CD4-positive, alpha-beta memory T cell (primary cell): ENCODE measurements at places on chromosomes 12 and 14.

DNA sequence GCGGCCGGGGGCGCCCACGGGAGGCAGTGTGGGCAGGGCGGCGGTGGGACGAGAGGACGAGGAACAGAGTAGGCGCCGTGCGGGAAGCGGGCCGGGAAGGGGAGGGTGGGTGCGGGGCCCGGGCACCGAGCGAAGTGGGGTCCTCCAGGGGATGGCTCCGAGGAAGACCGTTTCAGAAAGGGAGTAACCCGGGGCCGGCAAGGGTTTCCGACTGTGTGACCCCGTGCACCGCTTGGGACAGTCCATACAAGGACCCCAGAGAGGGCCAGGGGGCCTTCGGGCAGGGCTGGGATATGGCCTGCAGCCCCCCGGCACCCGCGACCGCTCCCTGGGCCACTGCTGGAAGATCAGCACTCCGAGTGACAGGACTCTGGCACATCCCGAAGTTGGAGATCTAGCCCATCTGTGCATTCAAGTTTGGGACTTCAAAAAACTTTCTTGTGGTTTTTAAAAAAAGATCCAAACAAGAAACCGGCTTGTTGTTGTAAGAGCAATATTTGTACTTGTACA is 448 bp downstream of the TSPAN9 start:
- DNase-seq = peak; percentile 23

DNA sequence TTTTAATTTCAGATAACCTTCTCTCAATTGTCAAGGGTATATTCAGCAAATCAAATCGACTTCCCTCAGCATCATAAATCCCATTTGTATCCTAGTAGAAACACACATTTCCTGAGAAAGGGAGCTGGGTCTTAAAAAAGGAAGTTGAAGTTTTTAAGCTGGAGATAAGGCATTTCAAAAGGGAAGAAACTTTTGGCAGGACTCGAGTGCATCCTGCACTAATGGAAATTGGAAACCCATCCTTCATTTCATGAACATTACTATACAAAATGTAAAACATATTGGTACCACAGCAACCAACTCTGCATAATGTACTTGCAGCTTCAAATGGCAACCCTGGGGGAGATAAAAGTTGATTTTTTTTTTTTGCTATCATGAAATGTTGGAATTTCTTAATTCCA is 23.7 kb upstream of the TMCC3 start:
- DNase-seq = no peak

DNA sequence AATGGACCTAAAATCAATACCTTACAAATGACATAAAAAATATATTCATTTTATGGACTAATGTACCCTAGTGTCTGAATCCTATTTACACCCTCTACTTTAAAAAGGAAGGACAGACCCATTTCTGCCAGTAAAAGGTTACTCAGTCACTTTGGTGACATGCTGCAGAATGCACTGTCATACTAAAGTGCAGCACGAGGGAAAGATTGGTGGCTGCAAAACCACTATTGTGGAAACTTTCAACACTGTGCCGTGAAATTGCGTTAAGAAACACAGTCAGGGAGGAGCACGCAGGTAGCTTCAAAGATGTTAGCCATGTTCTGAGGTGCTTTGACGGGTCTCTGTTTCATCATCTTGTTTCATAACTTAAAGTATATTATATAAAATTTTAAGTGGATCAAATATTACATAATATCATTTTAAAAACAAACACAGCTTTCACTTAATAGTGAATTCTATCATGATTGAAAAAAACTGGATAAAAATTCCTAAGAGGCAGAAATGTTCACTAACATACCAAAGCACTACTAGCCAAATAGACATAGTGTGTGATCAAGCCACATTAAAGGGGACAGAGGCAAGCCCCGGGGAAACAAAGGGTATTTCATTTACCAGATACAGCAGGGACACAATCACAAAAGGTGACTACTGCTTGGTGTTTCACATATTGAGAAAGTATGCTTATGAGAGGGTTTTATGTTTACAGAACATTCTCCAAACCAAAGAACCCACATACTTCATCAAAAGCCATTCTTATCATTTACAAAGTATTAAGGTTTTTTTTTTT is 330.8 kb upstream of the SOX5 start:
- no peak for DNase-seq

- peak; percentile 3 for DNase-seq
These were observed 1.2 kb downstream of the NTN4 start for GRCh38 chr12:95789126-95790032.

GRCh38 chr12:42606471-42606870 is 16.9 kb upstream of the PRICKLE1 start:
- no peak for DNase-seq

GRCh38 chr12:101664992-101665391 is 32.4 kb upstream of the CHPT1 start:
- DNase-seq = no peak

GRCh38 chr12:104404781-104405180 is 52.0 kb upstream of the CHST11 start:
- DNase-seq = no peak

DNA sequence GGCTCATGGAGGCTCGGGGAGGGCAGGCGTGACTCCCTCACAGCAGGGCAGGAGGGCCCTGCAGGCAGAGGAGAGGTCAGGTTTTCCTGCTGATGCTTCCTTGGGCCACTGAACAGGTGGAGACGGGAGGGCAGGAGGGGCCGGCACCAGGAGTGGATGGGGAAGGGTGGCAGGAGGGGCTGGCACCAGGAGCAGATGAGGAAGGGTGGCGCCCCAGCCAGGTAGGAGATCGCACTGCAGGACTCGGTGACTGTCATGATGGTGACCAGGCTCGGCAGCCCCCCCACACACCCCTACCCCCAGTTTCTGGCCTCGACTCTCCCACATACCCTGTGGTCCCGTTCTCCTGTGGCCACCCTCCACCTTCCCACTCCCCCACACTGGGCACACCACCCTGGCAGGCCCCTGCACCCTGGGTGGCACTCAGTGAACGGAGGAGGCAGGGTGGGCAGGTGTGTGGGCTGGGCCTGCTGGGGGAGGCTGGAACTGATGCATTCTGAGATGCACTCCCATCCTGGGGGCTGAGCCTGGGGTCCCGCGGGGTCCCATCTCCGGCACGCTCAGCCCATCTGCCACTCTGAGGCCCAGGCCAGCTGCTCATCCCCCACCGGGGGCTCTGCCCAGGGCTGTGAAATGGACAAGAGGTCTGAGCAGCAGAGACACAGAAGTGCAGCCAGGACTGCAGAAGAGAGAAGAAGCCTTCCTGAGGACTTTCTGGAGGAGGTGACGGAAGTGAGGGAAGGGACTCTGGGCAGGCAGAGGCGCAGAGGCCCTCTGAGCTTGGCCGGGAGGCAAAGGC is 2.8 kb downstream of the NUDT14 start:
- no peak for DNase-seq

DNA sequence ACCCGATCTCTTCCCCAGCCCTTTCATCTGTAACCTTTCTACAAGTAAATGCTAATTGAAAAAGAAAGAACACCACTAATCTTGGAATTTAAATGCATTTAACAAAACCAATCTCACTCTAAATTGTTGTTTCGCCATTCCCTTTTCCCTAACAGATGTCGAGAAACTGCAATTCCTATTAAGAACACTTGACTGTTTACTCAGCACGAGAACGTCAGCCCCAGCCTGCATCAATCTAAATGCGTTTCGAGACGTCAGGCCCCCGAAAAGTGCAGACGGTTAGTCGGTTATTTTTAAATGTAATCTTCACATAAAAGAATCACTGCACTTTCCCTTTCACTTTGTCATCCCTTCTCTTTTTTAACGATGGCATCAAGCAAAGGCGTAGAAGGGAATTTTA is 837.6 kb downstream of the VRK1 start:
- peak; percentile 21 for DNase-seq

- DNase-seq = no peak
These were observed 20.3 kb upstream of the ADGRD1 start for GRCh38 chr12:130933269-130933995.

- no peak for DNase-seq
These were observed 369.1 kb downstream of the NPAS3 start for GRCh38 chr14:33307691-33308251.

DNA sequence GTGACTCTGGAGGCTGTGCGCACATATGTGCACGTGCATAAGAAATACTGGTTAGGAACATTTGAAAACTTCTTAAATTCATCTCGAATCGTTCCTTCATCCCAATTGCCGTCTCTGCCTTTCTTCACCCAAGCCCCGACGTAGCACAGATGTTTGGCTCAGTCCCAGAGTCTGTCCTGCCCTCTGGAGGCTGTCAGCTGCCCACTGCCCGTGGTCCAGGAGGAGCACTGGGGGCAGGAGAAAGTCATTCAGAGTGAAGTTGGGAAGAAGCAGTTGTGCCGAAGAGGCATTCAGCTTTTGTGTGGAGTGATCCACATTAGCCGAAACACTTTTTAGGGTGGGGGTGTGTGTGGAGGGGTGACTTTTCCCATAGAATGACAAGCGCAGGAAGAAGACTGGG is 124.9 kb downstream of the TSPAN9 start:
- DNase-seq = no peak

- no peak for DNase-seq
These were observed 69.3 kb downstream of the RBM19 start for GRCh38 chr12:113896841-113897240.

DNA sequence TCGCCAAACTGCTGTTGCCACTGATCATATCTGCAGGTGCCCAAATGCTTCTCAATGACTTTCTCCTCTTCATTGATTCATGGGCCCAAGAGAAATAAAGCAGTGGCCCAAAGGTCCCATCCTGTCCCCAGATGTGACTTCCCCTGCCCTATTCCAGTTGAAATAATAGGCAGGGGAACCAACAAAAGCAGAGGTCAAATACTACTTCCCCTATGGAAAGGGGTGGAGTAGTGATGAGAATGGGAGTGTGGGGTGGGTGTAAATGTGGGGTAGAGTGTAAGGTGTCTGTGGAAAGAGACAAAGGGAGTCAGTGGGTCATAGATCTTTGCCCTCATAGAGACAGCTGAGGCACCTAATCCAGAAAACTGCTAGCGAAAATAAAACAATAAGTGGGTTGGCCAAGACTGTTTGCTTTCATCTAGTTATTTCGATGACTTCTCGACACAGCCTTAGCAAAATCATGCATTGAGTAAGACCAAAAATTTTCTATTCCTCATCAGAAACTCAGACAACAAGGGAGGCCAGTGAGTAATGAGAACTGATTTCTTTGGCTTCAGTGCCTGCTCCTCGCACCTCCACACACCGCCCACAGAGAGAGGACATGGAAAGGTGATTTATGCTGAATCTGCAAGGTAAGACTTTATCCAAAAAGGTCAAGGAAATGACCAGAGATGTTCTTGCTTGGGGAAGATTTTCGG is 10.9 kb upstream of the IL22 start:
- no peak for DNase-seq

GRCh38 chr12:26452511-26452910 is 257.1 kb downstream of the SSPN start:
- no peak for DNase-seq

DNA sequence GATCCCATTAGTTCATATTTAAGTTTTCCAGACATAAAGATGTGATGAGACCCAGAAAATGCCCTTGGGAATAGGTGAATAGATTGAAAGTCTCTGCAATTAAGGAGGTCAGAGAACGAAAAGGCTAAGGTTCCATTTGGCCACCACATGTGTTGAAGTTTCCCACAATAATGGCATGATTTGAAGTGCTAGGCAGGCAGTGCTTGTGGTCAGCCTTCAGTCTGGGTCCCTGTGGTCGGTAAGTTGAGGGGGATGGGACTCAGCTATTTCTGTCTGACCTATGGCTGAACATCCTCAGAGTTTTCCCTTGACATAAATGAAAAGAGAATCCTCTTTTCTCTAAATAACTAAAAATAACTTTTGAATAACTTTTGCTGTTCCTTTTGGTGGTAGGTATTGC is 92.4 kb downstream of the PELI2 start:
- no peak for DNase-seq

DNA sequence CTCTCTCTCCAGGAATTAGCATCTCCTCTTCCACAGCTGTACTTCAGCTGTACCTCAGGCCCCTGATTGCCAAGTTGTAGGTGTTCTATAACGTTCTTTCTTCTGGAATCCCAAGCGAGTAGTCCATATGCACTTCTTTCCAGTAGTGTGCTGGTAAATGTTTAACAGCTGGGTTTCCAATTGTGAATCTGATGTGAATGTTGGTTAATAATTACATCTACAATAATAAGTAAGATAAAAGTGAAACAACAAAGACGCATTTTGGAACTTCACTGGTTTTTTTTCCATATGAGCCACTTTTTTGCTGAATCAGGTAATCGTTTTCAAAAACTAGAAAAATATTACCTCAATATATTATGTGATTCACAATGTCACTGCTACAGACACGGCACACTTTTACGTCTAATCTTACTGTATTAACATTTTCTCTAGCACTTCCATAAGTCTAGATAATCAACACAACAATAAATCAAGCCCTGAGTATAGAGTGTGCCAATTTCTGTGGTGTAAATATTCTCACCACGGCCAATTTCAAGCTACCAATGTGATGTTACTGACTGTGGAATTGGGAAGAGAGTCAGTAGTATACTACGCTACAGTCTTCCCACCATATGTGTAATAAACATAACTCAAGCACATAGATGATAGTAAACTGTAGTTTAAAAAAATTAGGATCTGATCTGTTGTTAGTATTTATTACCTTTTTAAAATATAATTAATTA is 113.0 kb downstream of the ZFP36L1 start:
- DNase-seq = no peak

DNA sequence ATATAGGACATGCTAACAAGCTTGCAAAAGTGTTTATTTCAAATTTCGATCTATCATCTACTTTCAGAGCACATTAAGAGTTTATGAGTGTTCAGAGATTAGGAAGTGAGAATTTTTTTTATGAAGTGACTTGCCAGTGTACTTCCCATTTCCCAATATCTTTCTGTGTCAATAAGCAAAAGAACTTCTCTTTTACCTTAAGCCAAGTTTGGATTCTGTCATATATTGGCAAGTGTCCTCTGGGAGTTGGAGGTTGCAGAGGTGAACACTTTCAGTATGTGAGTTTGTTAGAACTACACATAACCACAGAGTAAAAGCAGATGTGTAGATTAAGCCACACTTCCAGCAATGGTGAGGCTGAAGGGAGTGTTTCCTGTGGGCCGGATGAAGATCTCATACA is 16.6 kb upstream of the KLRF1 start:
- DNase-seq = no peak

GRCh38 chr12:107400686-107401447 is 284.7 kb upstream of the PWP1 start:
- DNase-seq = no peak

DNA sequence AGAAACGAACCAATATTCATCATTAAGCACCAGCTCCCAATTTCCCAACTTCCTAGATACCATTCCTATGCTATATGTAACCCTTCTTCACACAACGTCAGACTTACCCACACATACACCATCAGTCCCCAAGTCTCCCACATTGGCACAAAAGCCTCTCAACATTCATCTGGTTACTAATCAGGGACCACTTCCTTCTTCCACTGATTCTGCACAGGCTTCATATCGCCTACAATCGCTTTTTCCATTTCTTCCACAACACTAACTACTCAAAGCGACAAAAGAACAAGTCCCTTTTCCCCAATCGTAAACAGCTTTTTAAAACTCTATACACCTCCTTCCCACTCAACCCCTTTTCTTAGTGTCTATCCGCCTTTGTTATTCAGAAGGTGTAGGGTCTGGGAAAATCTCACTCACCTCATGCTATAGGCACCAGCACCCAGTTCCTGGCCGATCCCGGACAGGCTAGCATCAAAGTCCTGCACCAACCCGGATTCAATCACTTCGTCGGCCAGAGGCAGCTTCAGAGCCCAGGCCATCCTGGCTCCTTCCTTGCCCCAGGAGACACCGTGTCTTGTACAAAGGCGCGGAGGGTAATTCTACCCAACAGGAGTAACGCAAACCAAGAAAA is 936 bp downstream of the TFCP2 start:
- peak; percentile 8 for DNase-seq

- DNase-seq = no peak
These were observed 65.1 kb upstream of the NCOR2 start for GRCh38 chr12:124632519-124632984.

- DNase-seq = no peak
These were observed 466.9 kb downstream of the FUT8 start for GRCh38 chr14:65879248-65880009.
